ENCODE measurements at places on chromosomes 13 and 19.

GRCh38 chr13:50366488-50367174 is 351.4 kb downstream of the KCNRG start:
- DNase-seq: no peak

- no peak for DNase-seq
These were observed 5.5 kb upstream of the MRI1 start for GRCh38 chr19:13758795-13759194.

- no peak for DNase-seq
These were observed 252.2 kb upstream of the SLITRK6 start for GRCh38 chr13:86051134-86052103.

DNA sequence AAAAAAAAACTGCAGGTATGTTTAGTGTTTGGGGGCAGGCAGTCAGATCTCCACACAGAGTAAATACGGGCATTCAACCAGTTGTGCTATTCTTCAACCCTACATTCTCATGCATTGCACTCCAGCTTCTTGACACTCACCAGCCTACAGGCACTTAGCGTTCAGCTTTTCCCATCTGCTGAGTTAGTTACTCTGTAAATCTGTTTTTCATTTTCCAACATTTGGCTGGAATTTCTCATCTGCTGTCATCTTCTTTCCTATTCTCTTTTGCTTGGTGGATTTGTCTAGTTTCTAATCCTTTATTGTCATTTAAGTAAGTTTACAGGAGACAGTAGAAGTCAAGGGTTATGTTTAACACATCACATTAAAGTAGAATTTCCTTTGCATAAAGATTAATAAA is 1318.9 kb downstream of the OLFM4 start:
- DNase-seq: no peak

GRCh38 chr19:33629826-33630375 is 8.1 kb downstream of the CHST8 start:
- no peak for DNase-seq

DNA sequence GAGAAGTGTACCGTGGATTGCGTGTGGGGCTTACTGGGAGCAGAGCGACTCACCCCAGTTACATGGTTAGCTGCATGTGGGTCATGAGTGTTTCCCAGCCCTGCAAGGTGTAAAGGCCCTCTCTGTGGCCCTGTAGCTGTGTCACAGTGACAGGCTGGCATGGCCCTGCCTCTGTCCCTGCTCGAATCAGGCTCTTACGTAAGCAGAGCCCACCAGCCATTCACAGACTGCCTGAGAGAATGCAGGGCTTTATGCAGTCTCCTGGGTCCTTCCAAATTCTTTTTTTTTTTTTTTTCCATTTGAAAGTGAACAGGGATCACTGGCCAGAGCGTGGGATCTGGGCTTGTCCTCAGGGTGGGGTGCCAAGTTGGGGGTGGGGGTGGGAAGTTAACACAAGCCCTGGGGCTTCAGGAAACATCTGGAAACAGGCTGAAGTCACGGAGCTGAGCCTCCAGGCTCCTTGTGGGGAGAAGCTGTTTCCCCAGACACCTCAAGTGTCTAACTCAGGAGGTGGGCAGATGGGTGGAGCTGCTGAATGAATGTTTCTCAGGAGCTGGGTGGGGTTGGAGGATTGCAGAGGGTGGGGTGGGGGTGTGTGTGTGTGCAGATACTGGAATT is 13.4 kb downstream of the TECR start:
- no peak for DNase-seq

Measured in CD4-positive, alpha-beta T cell treated with Interleukin-6 at 100 ng/mL for 8 hours (primary cell).